Effector memory CD8-positive, alpha-beta T cell (primary cell): ENCODE measurements at places on chromosomes 13 and 19.
A peak's percentile ranks its signal among the peaks of the same experiment; 100 is the strongest.

DNA sequence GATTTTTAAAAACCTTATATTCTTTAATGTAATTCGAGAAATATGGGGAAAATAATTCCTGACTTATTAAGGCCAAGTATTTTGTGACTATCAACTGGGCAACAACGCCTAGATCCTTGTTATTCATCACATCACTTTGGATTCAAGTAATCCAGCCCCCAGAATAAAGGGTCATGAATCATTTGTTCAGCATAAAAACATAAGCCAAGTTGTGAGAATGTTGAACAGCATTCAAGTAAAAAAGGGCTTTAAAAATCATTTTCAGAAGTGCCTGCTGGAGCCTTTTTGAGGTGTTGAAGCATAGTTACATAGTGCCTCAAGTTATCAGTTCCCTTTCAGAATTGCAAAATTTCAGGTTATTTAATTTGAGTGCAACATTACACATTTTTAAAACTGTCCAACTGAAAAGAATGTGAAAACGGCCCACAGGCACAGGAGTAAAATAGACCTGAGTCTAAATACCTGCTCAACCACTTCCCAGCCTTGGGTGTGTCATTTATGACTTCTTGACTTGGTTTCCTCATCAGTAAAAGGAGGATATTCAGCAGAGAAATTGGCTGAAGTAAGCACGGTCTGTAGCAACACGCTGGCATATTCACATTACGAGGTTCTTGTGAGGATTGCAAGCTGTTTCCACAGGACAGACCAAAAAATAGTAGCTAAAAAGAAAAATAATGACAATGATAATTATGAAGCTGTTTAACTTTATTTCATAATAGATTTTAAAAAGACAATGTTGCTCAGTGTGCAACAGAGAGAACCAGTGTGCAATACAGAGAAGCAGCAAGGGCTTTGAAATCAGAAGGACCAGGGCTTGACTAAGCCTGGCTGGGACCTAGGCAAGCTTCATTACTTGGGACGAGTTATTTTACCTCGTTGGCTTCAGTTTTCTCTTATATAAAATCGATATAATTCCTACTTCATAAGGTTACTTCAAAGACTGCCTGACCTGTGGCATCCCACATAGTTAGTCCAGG, 56.6 kb downstream of the MBNL2 start:
- DNase-seq, result no peak
- no peaks in the 10 kb centered on the region for H3K27me3 ChIP-seq
- H3K36me3 ChIP-seq, result peaks cover 37% of the 10 kb centered on the region
- H3K27ac ChIP-seq, result no peak overlapping the region
- peaks cover 37% of the 10 kb centered on the region for H3K4me1 ChIP-seq
- no peak overlapping the region for H3K4me3 ChIP-seq

- DNase-seq, result no peak
- H3K4me1 ChIP-seq, result no peaks in the 10 kb centered on the region
- no peaks in the 10 kb centered on the region for H3K27me3 ChIP-seq
- peaks cover 40% of the 10 kb centered on the region for H3K36me3 ChIP-seq
- H3K4me3 ChIP-seq, result no peak overlapping the region
These were observed 6.2 kb upstream of the THSD1 start for GRCh38 chr13:52412128-52412527.

- no peaks in the 10 kb centered on the region for H3K36me3 ChIP-seq
- H3K4me3 ChIP-seq, result no peak overlapping the region
- H3K27me3 ChIP-seq, result no peaks in the 10 kb centered on the region
- DNase-seq, result no peak
- no peak overlapping the region for H3K27ac ChIP-seq
These were observed 505.0 kb upstream of the KLHL1 start for GRCh38 chr13:70613295-70613694.

DNA sequence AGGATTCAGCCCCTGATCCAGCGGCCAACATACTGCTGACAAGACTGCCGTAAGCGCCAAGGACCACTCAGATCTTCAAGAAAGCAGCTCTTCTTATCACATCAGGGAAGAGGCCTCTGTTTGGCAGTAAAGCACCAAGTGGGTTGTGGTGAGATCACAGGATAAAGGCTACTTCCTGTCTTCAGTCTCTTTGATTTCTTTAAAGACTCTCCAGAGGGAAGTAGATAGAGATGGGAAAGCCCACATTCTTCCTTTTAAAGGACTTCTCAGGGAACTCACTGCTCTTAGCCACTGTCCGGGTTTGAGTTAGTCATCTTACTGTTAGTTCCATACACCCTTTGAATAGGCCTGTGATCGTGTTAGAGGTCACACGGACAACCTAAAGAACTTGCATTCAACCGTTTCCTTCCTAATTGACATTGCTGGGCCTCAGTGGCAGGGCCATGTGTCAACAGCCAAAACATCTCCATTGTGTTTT, 47.2 kb upstream of the POMP start:
- no peaks in the 10 kb centered on the region for H3K36me3 ChIP-seq
- no peak for DNase-seq
- peak overlapping the region; percentile 21 for H3K27ac ChIP-seq
- peaks cover 7% of the 10 kb centered on the region for H3K27me3 ChIP-seq

- H3K27me3 ChIP-seq, result no peaks in the 10 kb centered on the region
- no peaks in the 10 kb centered on the region for H3K4me1 ChIP-seq
- no peak overlapping the region for H3K27ac ChIP-seq
- no peak overlapping the region for H3K4me3 ChIP-seq
These were observed 122.4 kb upstream of the MAB21L1 start for GRCh38 chr13:35598790-35599369.
